ENCODE measurements at places on chromosomes 6 and 20. TPM values are rescaled to one million over a fixed set of nuclear protein-coding genes. Genes with fewer than 3 reads are reported as not detected.

GRCh38 chr20:59640267-59640666 is 35.9 kb downstream of the PHACTR3 start:
- H3K27me3 ChIP-seq, result peaks cover 53% of the 10 kb centered on the region
- H3K27ac ChIP-seq, result no peak overlapping the region
- H3K4me1 ChIP-seq, result peaks cover 12% of the 10 kb centered on the region
- peaks cover 7% of the 10 kb centered on the region for H3K36me3 ChIP-seq
- no peak overlapping the region for H3K4me3 ChIP-seq

DNA sequence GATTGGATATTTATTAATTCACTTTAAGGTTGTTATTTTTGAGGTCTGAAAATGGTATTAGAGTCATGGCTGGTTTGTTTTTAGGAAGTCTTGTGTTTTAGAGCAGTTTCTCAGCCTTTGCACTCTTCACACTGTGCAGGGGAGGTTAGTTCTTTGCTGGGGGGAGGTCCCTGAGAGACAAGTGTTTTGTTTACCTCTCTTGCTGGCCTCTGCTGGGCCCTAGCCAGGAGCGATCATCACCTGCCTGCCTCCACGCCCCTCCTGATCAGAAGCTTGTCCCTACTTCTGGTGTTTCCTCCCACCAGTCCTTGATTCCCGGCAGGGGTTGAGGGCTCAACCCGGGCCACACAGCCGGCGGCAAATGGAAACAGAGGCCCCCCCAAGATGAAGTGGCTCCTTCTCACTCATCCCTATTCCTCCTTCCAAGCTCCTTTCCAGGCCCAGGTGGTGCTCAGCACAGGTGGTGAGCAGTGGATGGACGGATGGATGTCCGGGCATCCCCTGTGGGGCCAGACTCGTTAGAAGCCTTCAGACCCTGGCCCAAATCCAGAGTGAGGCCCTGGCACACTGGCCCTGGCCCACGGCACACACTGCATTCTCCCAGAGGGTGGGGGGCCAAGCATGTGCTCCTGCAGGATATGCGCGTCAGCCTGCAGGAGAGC is 51.3 kb downstream of the GRM4 start:
- H3K36me3 ChIP-seq, result no peaks in the 10 kb centered on the region
- no peaks in the 10 kb centered on the region for H3K4me1 ChIP-seq
- H3K27ac ChIP-seq, result no peak overlapping the region
- DNase-seq, result no peak
- H3K4me3 ChIP-seq, result no peak overlapping the region

AGPAT4 gene
- total RNA-seq, result 37.6 TPM

TBC1D20 gene
- total RNA-seq, result 30.4 TPM

TBC1D7 gene
- total RNA-seq, result 35.4 TPM

RBBP9 gene
- total RNA-seq, result 23.7 TPM

TBXT gene
- not detected for total RNA-seq
